Activated CD4-positive, alpha-beta T cell treated with anti-CD3 and anti-CD28 coated beads, Interleukin-2, amount 50 U/mL, for 48 hours (primary cell): ENCODE measurements at places on chromosomes 13 and 19.

DNA sequence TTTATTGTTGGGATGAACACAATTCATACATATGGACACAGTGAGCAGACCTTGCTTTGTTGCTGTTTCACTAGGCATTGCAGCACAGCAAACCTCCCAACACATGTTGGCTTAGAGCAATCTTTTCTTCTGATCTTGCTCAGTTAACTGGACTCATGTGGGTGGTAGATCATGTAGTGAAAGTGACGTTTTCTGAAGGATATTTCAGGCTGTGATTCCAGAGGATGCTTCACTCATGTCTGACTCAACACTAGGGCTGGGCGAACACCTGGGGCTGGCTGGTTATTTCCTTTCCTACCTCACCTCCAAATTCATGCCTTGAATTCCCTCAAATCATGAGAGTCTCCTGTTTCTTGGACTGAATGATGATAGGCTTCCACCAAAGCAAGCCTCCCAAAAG lies 14.3 kb upstream of the LGALS13 start:
- DNase-seq = no peak

DNA sequence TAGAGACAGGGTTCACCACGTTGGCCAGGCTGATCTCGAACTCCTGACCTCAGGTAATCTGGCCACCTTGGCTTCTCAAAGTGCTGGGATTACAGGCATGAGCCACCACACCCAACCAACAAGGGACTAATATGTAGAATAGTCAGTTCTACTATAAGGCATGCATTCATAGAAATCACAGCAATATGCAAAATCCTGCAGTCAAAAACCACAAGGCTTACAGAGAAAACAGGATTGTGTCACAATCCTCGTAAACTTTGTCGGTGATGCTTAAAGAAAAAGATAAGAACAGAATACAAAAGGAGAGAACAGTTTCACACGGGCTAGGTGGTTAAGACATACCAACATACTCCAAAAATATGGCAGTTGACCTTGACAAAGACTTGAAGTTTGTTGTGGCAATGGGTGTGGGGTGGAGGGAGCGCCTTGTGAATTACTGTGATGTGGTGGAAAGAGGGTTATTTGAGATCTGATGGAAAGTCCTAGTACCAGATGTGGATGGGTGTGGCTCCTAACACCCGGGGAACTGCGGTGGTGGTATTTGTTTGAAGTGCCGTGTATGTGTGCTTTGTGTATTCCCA lies 12.4 kb downstream of the NOSIP start:
- no peak for DNase-seq

DNA sequence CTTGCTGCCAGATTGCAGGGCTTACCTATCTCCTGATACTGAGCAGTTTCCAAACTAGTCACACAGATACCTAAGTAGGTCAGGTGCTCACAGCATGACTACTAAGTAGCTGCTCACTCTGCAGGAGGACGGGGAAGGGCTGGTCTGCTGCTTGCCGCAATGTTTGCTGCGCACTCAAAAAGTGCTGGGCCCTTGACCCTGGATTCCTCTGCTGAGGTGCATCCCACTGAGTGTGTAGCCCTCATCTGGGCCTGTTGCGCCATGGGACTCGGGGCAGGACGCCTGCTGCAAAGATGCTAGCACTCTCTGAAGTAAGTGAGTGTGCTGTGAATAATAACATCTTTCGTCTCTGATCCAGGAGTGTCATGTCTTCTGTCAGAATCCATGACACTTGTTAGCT lies 59.2 kb upstream of the MEDAG start:
- DNase-seq = no peak

DNA sequence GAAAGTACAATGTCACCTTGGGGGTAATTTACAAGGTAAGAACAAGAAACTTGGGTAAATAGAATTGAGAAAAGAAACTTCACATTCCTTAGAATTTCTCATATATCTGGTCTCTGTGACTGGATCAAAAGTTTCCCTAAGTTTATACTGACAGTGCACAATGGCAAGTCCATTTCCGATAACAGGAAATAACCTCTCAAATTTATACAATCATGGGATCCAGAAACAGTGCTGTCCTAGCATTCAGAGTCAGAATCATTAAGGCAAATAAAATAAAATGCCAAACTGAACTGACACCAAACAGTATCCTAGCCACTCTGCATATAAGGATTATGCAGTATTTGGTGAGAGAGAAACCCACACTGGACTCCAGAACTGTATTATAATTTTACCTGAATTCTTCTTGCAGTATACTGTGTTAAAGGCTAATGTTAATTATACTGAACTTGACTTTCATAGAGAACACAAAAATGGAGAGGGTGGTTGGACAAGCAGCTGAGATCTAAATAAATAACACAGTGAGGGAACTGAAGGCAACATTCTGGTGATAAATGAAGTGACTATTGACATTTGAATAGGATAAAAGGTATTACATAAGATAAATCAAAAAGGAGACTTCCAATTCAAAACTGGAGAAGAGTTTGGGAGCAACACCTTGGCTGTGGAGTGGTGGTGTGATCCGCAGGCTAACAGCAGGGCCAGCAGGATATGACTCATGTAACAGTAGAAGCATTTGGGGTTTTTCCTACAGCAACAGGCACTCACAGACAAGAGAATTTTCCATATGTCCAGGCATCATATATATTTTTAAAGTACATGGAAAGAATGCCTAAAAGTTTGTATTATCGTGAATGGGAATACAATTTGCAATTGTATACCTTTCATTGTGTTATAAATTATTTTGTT lies 932.5 kb upstream of the MIR17HG start:
- DNase-seq = no peak

DNA sequence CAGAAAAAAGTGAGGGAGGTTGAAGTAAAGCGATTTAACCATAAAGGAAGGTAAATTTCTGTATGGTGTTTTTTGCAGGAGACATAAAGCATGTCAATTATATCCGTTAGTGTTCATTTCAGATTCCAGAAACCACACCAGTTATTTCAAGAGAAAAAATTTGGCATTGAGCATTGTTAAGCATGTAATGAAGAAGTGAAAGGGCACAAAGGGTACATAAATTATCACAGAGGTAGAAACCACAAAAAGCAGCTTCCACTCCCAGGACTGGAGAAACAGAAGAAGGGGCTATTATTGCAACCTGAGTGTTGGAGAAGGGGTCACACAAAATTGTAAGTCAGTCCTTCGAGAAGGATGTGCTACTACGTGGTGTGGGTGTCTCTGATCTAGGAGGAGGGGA lies 72.2 kb upstream of the DACH1 start:
- no peak for DNase-seq

- no peak for DNase-seq
Measured at GRCh38 chr19:47792616-47793015, 11.7 kb downstream of the TPRX1 start.

GRCh38 chr13:111920932-111921705 lies 145.8 kb upstream of the SOX1 start:
- no peak for DNase-seq

DNA sequence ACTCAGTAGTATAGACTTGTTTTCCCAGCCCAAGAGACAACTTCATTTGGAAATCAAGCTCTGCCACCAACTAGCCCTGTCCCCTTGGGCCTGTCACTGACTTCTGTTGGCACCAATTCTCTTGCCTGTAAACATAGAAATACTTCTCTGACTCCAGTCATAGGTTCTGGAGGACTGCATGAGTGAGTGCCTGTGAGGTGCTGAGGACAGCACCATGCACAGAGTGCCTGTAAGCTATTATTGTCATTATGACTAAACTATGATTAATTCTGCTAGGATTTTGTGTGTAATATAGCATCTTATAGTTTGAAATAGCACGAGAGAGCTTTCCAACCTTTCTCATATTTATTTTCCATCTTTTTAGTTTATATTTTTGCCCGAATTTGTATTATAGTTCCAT lies 247.9 kb downstream of the MYO16 start:
- no peak for DNase-seq

DNA sequence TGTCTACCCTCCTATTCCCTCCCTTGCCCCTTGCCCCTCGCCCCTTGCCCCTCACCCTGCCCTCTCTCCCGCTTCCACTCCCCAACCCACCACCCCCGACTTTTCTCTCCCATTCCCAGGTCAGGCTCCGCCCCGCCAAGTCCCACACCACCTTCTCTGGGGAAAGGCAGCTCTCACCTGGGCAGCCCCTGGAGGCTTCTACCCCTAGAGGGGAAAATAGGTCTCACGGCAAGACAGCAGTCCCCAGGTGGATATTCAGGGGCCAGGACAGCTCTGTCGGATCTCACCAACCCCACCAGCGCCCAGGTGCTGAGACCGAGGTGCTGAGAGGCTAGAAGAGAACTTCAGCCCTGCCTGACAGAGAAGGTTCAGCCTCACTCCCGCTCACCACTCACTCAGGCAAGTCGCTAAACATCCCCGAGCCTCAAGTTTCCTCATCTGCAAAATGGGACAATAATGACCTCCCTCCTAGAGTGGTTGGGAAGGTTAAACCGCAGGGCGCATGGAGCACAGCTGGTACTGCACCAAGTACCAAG lies 1.4 kb upstream of the ERFL start:
- no peak for DNase-seq

- peak; percentile 54 for DNase-seq
Measured at GRCh38 chr19:45508861-45509691, 1.8 kb downstream of the VASP start.

- DNase-seq = no peak
Measured at GRCh38 chr13:43880214-43880855, 631 bp downstream of the LACC1 start.

GRCh38 chr13:45289936-45290563 lies 50.9 kb downstream of the TPT1 start:
- DNase-seq = no peak

- DNase-seq = peak; percentile 68
Measured at GRCh38 chr13:51804295-51805172, 571 bp upstream of the DHRS12 start.

DNA sequence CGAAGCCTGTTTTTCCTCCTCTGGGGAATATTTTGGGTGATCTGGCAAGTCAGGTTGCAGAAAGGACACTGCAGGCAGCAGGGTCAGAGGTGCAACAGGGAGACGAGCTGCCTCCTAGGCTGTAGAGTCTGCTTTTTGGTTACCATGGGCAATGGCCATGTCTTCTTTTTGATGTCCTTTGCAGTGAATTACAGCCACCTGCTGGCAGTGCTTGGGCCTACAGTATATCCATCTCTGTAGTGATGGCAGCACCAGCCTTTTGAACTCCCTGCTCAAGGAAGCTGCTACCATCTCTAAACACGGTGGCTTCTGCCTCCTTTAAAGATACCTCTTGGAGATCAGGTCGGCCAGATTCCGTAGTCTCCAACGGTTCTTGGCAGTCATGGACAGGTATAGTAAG lies 73.9 kb downstream of the WTIP start:
- DNase-seq = no peak

- DNase-seq = no peak
Measured at GRCh38 chr13:23516702-23517101, 53.5 kb upstream of the TNFRSF19 start.

- DNase-seq = no peak
Measured at GRCh38 chr19:42261763-42262162, 6.8 kb upstream of the ERF start.

DNA sequence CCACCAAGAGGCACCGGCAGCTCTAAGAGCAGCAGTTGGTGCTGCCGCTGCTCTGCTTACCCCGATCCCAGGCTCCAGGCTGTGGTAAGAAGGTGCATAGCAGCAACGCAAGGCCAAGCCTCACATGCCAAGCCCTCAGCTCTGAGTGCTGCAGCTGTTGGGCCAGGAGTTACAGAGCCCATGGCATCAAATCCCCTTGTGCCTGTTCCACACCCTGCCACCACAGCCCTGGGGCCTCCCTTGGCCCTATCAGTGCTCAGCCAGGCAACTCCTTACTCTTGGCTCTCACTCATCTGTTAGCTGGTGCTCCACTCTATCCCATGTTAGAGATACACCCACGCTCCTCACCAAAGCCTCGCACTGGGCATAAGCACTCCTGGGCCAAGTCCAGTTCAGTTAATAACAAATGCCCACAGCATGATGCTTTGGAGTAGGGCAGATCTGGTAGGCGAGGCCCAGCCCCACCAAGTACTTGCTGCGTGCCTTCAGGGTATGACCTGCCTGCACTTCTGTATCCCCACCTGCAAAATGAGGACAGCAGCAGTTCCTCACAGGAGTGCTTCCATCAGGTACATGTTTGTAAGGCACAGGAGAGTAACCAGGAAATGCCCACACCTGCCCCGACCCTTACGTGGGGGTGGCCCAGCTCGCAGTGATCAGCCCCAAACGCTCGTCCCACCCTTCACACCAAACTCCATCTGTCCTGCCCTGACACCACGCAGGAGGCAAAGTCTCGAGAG lies 16.2 kb downstream of the AKAP8L start:
- DNase-seq = no peak

DNA sequence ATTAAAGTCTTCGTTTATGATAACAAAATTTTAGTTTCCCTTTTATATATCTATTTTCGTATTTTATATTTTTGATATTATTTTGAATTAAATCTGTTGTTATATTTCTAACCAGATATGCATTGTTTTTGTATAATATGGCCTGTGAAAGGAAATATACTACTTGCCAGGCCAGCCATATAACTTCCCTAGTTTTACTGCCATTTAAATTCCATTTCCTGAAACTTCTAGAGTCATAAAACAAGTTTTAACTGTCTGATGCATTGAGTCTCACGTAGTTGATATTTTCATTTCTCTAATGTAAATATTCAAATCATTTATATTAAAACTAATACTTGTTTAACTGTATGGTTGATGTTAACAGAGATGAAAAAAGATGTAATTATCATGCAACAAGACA lies 13.5 kb downstream of the ESD start:
- no peak for DNase-seq

GRCh38 chr19:866769-867300 lies 7.4 kb downstream of the CFD start:
- DNase-seq = no peak

GRCh38 chr19:49150944-49151243 lies 4.3 kb downstream of the HRC start:
- no peak for DNase-seq

DNA sequence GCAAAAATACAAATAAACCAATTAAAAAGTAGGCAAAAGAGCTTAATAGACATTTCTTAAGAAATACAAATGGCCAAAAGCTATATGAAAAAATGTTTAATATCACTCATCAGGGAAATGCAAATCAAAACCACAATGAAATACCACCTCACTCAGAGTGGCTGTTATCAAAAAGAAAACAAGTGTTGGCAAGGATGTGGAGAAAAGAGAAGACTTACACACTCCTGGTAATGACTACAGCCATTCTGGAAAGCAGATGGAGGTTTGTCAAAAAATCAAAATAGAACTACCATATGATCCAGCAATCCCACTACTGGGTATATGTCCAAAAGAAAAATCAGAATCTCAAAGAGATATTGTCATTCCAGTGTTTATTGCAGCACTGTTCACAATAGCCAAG lies 223.5 kb upstream of the SLC10A2 start:
- no peak for DNase-seq
